ENCODE measurements at places on chromosomes 2 and 18.

DNA sequence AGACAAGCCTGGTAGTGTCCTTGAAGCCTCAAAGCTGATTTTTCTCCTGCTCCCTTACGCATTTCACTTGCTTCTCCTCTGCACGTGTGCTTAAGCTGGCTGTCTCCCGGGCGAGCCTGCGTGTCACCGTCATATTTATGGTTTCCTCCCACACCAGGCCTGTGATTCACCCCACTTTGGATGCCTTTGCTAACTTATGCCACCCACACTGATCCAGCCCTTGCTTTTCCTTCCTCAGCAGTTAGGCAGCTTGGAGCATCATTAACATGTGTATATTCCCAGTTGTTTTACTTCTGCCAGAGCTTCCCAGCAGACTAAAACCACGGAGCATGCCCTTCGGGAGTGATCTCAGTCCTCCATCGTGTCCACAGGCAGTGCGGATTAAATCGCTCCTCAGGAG lies 2.2 kb downstream of the ST3GAL5 start:
- DNase-seq, result peak; percentile 23

DNA sequence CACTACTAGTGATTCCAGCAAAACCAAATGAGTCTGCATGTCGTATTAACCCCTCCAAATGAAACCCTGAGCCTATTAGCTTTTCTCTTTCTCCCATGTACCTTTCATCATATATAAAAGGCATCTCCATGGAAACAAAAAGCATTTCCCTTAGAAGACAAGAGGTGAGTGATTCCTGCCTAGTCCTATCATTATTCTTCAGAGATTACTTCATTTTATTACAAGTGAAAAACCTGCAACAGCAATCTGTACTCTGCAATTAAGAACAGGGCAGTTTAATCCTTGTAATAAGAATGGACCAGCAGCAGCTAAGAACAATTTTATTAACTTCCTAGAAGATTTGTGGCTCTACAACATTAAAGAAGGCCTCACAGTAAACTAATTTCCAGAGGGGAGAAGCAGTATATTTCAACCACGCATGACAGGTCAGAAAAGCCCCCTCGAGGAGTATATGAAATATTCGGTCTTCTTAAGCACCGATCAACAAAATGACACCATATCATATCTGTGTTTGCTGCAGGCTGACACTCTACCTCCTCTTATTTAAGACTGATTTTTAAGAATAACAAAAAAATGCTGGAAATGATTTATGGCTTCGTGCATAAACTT lies 132.3 kb upstream of the TFPI start:
- DNase-seq, result peak; percentile 17

GRCh38 chr2:9093324-9093723 lies 89.8 kb upstream of the MBOAT2 start:
- no peak for DNase-seq

- no peak for DNase-seq
Measured at GRCh38 chr18:56992777-56993176, 154.1 kb upstream of the BOD1L2 start.

GRCh38 chr18:11902522-11903292 lies 5.4 kb downstream of the MPPE1 start:
- DNase-seq, result no peak

- DNase-seq, result no peak
Measured at GRCh38 chr2:182887093-182887492, 20.7 kb upstream of the FRZB start.

GRCh38 chr18:64032312-64032711 lies 62.4 kb downstream of the SERPINB8 start:
- no peak for DNase-seq

- DNase-seq, result no peak
Measured at GRCh38 chr18:11981192-11981542, at the start of gene IMPA2. IMPA2 (plus strand) TSS chr18:11981507; CDS start chr18:11981670, 163 bp downstream.

GRCh38 chr18:13831864-13832508 lies 8.0 kb downstream of the MC5R start:
- no peak for DNase-seq

- no peak for DNase-seq
Measured at GRCh38 chr2:59282374-59283057, 1041.4 kb upstream of the FANCL start.

Measured in right kidney (tissue), 9 donors.